CD4-positive, alpha-beta T cell treated with Interleukin-17A for 1 hour (primary cell): ENCODE measurements at places on chromosomes 12 and 14.

GRCh38 chr14:101772770-101773169 lies 11.3 kb downstream of the PPP2R5C start:
- no peak for DNase-seq

DNA sequence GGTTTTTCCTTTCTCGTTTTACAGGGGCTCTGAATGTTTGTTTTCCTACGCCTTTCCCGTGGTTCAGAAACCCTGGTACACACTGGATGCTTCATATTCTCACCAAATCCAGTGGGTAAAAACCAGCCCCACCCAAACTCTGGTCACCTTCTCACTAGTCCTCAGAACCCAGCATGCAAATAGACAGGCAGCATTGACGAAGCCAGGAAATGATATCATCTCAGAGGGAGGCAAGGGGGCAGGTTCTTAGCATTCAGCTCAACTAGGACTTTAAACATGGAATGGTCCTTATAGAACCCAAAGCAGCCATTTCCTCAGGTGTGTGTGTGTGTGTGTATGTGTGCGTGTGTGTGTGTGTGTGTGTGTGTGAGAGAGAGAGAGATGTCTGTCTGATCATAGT lies 142.0 kb downstream of the KCNK10 start:
- DNase-seq, result no peak

- DNase-seq, result no peak
Measured at GRCh38 chr12:132617135-132617701, 1.4 kb upstream of the P2RX2 start.

- no peak for DNase-seq
Measured at GRCh38 chr14:63454863-63455622, 88.1 kb downstream of the PPP2R5E start.

DNA sequence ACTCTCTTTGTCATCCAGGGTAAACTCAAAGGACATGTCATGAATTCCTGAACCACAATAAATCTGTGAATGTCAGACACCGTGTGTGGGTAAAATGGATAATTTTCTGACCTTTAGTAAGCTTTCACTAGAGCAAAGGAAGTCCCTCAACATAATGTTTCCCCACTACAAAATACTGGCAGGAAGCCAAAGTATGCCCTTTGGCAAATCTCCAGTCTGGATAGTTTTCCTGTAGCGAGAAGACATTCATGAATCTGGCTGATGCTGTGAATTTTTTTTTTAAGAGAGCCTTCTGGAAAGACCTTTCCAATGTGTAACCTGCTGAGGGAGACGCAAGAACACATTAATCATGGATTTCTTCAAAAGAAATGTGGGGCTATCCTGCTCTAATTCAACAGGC lies 389.6 kb upstream of the DDHD1 start:
- no peak for DNase-seq

- DNase-seq, result no peak
Measured at GRCh38 chr12:56146492-56147460, 5.6 kb upstream of the MYL6B start.
